ENCODE measurements at places on chromosomes 2 and 18.

- no peak for DNase-seq
Measured at GRCh38 chr2:51231071-51231470, 199.1 kb upstream of the NRXN1 start.

DNA sequence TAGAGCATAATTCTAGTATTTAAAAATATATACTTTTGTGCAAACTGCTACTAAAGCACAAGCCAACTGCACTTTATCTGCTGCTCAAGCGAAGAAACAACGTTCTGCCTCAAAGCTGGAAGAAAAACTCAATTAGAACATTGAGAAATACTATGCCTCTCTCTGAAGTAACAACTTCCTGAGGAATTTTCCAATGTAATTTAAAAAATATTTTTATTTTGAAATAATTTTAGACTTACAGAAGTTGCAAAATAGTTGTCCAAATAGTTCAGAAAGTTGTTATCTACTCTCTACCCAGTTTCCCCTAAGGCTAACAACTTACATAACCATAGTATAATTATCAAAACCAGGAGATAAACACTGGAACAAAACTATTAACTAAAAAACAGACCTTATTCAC lies 12.3 kb upstream of the POLI start:
- DNase-seq, result no peak

GRCh38 chr2:47083886-47084687 lies 71.0 kb downstream of the STPG4 start:
- DNase-seq, result no peak

- DNase-seq, result no peak
Measured at GRCh38 chr2:215432759-215433594, 2.9 kb downstream of the FN1 start.

- DNase-seq, result peak; percentile 19
Measured at GRCh38 chr2:56749152-56749752, 565.5 kb downstream of the CCDC85A start.

DNA sequence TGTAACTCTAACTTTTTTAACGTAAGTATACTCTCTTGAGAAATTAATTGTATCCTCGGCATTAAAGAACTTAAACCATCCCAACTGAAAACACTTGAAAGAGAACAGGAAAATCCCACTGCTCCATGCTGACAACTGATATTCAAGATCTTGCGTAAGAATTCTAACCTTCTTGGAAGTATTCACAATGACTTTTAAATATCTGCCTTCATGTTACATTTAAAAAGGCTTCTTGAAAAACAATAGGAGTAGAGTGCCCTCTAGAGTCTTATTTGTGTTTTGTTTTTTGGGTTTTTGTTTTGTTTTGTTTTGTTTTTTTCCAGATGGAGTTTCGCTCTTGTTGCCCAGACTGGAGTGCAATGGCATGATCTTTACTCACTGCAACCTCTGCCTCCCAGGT lies 65.4 kb upstream of the DNAJC10 start:
- DNase-seq, result peak; percentile 15

DNA sequence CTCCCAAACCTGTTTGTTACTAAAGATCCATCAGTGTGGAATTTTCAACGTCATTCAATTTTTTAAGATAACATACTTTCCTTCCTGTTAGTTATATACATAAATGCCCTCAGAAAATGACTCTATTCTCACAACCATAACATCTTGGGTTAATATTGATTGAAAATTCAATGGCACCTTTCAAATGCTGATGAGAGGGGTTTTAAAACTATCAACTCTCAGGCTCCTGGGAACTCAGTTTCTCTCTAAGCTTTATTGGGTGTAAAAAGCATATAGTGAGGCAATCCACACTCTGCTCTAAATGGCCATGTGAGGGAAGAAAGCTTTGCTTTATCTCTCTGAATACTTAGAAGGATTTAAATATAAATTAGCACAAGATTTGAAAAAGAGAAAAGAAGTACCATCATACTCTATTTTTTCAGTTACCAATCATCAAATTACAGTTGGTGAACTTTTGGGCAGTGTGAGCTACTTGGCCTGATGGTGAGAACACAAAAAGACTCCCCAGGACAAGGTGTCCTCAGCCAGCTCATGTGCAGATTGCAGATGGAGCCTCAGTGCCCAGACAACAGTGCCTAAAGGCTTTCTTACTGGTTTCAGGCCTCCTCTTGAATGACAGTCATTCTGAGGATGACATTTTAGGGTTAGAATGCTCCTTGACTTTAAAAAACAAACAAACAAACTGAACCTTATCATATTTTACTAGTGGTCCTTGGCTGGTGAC lies 24.6 kb upstream of the CERS6 start:
- DNase-seq, result no peak

DNA sequence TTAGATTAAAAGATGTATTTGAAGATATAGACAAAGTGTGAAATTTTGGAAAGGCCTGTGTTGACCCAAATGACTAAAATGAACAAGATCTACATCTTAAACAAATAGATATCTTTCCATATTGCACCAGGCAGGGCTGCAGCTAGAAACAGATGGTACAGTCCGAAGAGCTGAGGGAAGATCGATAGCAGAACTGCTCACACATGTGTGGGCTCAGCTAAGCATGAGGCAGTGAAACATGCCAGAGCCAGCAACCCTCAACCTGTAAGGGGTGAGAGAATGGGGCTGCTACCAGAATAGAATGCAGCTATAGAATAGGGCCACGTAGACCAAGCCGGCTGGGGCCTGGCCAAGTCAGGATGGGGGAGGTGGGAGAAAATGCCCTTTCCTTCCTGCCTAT lies 87.8 kb downstream of the SLC5A7 start:
- no peak for DNase-seq

GRCh38 chr18:50748243-50749229 lies 71.3 kb downstream of the MRO start:
- DNase-seq, result peak; percentile 59

DNA sequence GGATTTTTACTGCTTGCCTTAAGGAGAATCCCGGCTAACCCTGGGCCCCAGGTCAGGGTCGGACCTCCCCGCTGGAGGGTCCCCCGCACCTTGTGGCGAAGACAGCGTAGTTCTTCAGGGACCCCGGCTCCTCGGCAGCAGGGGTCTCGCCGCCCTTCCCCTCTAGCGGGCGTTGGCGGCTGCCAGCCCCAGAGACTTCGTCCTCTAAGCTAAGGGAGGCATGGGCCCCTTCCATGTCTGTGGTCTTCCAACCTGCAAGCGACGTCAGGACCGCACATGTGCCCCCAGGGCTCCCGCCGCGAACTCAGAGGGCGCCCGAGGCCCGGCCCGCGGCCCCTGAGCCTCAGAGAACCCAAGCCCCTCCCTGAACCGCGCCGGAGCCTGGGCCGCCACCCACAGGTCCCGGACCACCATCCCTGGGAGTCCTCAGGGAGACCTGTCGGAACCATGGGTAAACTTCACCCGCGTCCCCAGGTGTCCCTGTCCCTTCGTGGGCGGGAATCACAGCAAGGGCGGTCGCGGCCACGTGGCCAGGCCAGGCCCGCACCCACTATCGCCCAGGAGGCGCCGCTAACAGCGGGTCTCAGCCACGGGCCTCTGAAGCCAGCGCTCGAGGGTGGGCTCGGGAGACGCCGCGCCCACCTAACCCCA lies 562 bp downstream of the ANKMY1 start:
- DNase-seq, result no peak

DNA sequence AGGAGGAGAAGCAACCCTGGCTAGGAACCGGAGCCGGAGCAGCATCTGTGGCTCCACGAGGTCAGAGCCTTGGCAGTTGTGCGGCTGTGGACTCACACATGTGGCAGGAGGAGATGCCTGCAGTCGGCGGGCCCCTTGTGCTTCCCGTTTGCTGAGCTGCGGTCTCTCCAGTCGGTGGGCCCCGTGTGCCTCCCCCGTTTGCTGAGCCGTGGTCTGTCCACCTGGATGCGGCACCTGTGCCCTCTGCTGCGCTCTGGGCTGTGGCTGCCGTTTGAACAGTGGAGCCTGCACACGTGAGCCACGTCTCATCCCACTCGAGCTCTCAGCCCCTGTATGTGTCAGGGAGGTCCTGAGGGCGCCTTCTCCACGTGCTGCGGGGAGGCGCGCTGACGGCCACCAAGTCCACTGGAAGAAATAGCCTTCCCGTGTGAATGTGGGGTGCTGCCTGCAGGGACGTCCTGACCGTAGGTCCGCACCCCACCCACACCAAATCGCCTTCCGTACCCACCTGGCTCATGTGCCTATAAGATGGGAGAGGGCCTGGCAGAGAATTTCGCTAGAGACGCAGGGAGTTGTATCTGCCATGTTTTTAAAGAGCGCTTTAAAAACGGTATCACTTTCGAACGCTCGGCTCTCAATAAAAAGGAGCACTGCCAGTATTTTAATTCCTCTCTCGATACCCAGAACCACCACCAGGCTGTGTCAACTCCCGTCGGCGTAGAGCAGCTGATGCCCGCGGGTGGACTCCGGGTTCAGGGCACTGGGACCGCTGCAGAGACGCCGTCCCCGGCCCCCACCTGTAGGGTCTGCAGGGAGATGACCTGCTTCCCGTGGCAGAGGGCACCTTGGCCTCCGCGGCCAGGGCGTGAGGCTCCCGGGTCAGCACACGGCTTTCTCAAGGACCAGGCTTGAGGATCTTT lies 117.0 kb downstream of the NFATC1 start:
- DNase-seq, result no peak
